ENCODE measurements at places on chromosomes 5 and 9.

DNA sequence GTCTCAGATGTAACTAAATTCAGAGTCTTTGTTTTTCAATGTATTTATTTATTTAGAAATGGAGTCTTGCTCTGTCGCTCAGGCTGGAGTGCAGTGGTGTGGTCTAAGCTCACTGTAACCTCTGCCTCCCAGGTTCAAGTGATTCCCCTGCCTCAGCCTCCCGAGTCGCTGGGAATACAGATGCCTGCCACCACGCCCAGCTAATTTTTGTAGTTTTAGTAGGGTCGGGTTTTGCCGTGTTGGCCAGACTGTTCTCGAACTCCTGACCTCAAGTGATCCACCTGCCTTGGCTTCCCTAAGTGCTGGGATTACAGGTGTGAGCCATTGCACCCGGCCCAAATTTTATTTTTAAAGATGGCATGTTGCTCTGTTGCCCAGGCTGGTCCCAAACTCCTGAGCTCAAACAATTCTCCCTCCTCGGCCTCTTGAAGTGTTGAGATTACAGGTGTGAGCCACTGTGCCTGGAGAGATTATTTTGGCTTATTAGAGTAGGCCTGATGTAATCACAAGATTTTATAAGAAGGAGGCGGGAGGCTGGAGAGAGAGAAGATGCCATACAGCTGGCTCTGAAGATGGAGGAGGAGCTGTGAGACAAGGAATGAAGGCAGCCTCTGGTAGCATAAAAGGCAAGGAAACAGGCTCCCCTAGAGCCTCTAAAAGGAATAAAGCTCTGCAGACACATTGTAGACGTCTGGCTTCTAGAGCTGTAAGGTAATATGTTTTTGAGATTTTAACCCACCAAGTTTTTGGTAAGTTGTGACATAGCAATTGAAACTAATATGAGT, 12.9 kb upstream of the KLF9 start:
- no peak for DNase-seq

GRCh38 chr5:33890131-33891032, 1.4 kb downstream of the ADAMTS12 start:
- no peak for DNase-seq

DNA sequence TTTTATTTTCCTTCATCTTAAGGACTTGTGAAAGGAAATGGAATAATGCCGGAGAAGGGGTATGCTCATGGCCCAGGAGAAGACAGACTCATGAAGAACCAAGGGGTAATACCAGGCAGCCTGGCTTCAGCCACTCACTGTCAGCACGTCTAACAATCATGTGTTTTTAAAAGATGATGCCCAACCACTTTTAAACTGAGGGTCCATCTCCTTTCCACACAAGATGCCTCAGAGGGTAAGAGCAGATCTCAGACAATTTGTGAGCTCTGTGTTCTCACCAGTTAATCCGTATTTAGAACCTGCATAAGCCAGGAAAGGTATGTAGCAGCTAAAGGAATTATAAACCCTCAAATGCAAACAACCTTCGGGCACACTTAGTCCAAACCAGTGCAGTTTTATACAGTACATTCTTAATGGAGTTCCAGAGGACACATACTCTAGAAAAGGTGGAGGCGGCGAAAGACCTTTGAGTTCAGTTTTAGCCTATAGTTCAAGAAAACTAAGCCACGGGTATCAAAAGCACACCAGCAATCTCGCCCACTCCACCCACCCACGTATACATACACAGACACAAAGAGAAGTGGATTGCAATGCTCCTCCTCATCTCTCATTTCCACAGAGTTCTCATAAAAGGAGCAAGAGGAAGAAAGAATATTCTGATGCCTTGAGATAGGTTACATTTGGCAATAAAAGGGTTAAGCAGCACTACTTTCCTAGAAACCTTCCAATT, 2.6 kb downstream of the DIAPH1 start:
- DNase-seq = peak; percentile 75

- DNase-seq = no peak
Observed at GRCh38 chr5:95754545-95754944, 23.4 kb downstream of the RHOBTB3 start.

DNA sequence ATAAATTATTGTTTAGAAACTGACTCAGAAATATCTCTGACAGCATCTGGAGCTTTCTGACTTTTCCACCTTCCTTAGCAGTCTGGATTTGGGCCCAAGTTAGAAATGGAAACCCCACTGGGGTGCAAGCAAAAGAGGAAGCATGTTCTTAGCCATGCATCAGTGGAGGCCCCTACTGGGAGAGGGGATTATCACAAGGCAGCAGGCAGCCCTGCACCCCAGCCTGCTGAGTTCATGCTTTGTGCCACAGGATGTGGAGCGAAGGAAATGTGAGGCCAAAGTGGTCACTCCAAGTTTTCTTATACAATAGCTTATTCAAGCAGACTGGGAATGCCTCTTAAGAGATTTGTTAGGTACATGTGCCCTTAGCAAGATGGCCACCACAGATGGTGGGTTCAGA, 146.5 kb upstream of the TLX3 start:
- DNase-seq = no peak

GRCh38 chr5:121805911-121806310, 45.8 kb upstream of the FTMT start:
- no peak for DNase-seq

DNA sequence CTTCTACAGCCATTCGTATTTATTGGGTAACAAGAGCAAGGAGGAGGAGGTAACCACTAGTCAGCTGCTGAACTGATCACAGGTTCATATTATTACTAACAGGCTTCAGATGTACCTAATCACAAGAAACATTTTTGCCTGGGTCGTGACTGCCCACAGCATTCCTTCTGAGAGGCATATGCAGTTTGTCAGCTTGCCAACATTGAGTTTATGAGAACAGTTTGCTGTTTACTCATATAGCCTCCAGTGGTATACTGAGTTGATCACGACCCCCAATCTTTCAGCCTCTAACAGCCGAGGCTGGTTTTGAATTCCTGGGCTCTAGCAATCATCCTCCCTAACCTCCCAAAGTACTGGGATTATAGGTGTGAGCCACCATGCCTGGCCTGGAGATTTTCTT, 693.6 kb downstream of the TLE1 start:
- DNase-seq = no peak

DNA sequence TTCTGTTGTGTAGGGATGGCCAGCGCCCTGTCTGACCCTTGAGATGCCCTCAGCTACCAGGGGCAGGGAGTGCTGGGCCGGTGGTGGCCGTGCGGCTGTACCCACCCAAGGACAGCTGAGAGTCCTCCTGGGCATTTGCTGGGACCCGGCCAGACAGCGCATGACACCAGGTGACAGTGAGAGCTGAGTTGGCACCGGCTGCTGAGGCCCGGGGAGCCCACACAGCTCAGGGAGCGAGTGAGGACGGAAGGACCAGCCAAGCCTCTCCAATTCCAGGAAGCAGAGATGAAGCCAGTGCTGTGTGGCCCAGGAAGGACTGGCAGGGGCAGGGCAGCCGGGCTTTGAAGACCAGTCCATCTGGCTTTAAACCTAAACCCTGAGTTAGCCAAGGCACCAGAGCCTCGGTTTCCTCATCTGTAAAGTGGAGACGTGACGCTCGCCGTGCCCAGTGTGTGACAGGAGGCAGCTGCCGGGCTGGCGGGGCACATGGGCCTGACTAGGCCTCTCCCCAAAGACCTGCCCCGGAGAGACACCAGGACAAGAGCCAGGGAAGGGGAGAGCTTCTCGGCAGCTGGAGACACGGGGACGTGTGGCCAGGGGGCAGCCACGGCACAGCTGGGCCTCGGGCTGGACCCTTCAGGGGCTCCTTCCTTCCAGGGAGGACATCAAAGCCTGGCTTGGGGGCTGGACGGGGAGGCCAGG, 3.0 kb upstream of the AGPAT2 start:
- DNase-seq = no peak

DNA sequence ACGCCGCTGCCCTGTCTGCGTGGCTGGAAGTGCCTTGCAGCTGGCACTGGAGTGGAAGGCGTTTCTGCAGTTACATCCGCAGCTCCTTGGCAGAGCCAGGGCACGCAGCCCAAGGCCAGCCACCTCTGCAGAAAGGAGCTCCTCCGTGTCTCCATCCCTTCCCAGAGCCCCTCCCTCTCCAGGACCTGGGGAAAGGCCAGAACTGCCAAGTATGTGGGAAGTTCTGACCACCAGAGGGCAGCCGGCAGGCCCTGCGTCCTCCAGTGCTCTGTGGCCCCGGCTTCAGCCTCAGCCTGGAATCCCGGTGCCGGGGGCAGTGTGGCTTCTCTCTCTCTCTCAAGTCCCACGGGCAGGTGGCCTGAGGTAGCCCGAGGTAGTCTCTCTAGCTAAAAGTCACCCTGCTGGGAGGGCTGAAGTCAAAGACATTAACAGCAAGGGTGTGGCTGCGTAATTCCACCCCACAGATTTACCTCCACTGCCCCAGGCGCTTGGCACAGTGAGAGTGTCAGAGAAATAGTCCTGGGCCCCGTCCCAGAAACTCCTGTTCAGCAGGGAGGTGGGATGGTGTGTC, 101.7 kb upstream of the FCN2 start:
- peak; percentile 71 for DNase-seq

DNA sequence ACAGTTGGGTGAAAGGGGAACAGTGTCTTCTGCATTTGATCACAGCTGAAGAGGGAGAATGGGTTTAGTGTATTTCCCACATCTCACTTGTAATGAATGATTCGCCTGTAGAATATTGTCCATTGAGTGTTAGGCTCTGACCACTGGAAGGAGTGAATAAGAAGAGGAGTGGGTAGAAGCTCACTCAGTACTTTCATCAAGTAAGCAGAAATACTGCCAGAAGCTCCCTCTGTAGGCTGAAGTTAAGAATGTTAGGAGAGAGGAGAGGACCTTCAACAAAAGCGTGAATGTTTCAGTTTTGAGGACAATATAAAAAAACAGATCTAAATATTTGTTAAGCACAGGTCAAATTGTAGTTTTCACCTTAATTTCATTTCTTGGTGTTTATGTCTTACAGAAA, 27.5 kb downstream of the FSD1L start:
- no peak for DNase-seq

GRCh38 chr5:96879665-96880064, 3.4 kb downstream of the ERAP2 start:
- DNase-seq = no peak

- no peak for DNase-seq
Observed at GRCh38 chr5:81986126-81986525, 14.3 kb downstream of the ATG10 start.

GRCh38 chr9:13179257-13179656, 100.2 kb downstream of the MPDZ start:
- DNase-seq = no peak

DNA sequence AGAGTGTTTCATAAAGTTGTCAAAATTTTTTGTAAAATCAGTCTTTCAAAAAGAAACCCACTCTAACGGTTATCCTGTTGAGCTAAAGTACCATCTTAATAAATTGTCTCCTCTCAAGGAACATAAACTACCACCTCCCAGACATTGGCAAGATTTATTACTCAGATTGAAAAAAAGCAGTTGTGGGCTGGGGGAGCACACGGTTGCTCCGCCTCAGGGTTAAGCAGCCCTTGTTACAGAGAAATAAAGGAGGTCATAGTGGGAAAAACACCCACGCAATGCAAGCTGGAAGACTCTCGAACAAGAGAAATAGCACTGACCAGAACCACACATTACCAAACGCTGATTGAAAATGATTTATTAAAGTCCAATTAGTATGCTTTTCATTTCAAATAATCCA, 165.3 kb downstream of the LPAR1 start:
- no peak for DNase-seq

GRCh38 chr5:92599217-92599810, 981.7 kb downstream of the NR2F1-AS1 start:
- no peak for DNase-seq

GRCh38 chr9:82651474-82651873, 411.5 kb downstream of the RASEF start:
- DNase-seq = no peak

DNA sequence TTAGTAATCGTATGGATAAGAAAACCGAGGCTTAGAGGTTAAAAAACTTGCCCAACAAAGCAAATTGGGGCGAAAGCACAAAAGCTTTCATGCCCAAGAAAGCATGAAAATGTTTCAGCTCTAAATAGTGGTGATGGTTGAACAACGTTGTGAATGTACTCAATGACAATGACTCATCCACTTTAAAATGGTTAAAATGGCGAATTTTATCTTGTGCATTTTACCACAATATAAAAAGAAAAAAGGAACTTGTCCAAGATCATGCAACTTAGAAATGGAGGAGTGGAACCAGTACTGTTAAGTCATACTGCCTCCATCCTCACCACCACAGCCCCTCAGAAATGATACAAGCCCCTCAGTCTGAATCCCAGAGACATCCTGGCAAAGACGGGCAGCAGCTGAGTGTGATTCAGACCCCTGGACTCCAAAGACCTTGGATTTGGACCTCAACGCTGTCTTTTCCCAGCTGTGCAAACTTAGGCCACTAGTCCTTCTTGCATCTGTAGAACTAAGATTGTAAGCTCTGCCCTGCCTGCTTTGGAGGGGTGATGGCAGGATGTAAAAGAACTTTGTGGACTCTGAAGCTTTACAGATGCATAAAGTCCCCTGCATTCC, 158.4 kb downstream of the GABBR2 start:
- DNase-seq = no peak

DNA sequence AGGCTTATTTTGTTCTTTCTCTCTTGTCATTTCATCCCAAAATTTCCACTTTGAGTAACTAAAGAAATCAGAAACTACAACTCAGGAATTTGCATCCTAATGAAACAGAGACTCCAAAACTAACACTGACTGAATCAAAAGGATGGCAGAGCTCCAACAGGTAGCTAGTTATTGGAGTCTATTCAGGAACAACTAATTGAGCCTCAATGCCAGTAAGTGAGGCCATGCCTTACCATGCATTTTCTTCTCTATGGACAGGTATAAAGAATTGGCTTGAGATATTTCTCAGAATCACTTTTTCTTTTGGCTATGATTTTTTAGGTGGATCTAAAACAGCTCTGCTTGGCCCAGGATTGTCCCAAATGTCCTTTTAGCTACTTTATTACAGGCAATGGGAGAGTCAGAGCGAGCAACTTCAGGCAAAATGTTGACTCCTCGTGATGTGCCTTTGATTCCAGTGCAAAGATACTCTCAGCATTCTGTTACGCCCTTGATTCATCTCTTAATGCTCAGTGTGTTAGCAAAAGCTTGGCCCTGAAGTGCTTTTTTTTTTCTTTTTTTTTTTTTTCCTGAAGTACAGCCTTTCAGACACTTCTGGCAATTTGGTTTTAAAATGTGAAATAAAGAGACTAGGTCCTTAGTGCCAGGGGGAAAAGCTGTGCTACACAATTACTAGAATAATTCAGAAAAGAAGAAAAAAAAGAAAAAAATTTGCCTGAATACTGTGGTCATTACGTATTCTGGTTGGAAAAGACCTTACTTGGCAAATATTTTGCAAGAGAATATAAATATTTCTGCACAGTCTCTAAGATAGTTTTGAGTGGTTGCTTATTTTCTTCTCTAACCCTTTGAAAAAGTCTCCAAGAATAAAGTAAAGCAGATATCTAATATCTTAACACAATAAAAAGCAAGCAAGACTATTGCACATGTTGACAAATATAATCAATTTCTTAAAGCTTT, 423.7 kb downstream of the ANXA1 start:
- DNase-seq = no peak

Data from suppressor macrophage (primary cell).